ENCODE measurements at places on chromosomes 4 and X. TPM values are rescaled to one million over a fixed set of nuclear protein-coding genes. Genes with fewer than 3 reads are reported as not detected.
A peak's percentile ranks its signal among the peaks of the same experiment; 100 is the strongest.

DNA sequence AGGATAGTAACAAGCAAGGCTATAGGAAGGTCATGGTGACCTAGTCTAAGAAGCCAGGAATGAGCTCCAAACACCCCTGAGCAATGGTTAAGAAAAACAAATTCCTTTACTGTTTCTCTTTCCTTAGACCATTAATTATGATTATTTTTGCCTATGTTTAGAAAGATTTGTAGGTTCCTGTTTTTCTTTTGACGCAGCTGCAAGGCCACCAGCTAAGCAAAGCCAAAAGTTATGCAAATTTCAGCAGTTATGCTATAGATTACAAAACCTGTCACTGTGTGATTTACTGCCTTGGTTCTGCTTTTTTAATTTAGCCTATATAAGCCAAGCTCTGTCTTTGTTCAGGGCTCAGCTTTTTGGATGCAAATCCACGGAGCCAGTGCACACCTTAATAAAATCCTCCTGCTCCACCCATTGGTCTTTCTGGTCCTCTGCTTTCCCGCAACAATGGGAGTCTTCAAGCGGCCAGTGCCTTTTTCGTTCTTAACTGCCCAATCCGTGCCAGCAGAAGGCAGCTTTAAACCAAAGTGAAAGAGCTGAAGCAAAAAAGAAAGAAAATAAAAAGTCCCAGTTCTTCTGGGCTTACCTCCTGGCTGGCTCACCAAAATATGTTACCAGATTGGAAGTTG is 1.4 kb upstream of the CEP135 start:
- no peak for DNase-seq

GRCh38 chr4:129903861-129904260 is 807.9 kb downstream of the C4orf33 start:
- DNase-seq: no peak

GRCh38 chrX:120462370-120462769 is 6.7 kb downstream of the LAMP2 start:
- DNase-seq: no peak

UGT2B15 gene
- polyA plus RNA-seq: not detected

GRCh38 chr4:71404049-71404448 is 65.2 kb downstream of the SLC4A4 start:
- no peak for DNase-seq

DNA sequence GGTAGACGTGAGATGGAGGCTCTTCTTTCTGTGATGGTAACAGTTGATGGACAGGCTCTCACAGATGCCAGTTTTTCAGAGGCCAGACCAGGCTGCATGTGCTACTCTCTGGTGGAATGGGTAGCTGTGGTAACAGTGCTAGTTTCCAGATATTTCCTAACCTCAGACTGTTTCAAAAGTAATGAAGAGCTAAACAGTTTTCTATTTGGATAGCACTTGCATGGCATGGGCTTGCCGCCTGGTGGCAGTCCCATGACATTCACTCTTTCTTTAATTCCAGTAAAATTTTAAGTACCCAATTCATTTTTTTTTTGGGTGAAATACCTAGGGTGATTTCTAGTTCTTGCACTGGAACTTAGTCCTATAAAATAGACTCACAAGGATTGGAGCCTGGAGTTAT is 220.2 kb upstream of the MAD2L1 start:
- no peak for DNase-seq

- no peak for DNase-seq
Observed at GRCh38 chr4:7607156-7607910, 172.6 kb upstream of the PSAPL1 start.

- DNase-seq: no peak
Observed at GRCh38 chrX:48802905-48803200, 986 bp downstream of the HDAC6 start.

AKAP14 gene
- not detected for polyA plus RNA-seq

- DNase-seq: no peak
Observed at GRCh38 chr4:10506077-10506476, 48.9 kb upstream of the ZNF518B start.

CNGA2 gene
- polyA plus RNA-seq: not detected

DNA sequence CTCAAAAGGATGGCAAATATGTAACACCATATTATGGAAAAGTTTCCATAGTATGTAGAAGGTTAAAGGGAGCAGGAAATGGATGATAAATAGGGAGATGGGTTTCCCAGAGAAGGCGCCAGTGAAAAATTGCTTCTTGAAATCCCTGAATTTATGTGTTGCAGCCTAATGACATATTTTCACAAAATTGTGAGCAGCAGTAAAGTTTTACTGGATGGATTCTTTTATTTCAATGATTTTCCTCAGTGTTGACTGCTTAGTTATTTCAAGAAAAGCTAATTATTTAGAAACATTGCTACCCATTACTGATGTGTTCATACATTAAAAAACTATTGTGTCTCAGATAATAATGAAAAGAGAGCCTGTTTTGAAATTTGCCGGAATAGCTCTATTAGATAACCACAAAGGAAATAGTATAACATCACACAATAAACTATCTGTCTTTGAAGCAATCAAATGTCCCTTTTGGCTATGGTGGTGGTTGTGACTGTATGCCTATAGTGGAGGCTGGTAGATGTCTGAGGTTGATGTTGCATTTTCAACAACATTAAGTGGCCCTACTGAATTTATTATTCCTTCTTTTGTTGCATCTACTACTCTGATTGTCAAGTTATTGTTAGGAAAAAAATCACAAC is 169.9 kb upstream of the HAND2 start:
- DNase-seq: no peak

- DNase-seq: no peak
Observed at GRCh38 chrX:21678048-21678612, 20.0 kb upstream of the KLHL34 start.

DNA sequence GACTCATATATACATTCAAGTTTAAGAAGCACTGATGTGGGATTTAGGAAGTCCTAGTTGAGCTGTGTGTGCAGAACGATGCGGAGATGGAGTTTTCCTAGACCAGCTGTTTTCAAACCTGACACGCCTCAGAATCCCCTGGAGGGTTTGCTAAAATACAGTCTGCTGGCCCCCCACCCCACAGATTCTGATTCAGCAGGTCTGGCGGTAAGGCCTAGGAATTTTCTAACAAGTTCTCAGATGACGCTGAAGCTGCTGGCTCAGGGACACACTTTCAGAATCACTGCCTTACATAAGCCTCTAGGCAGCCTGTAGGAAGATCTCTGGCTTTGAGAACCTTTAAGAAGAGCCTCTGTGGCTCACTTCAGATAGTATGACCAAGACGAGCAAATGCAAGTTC is 73.1 kb downstream of the PHEX start:
- peak; percentile 66 for DNase-seq

DNA sequence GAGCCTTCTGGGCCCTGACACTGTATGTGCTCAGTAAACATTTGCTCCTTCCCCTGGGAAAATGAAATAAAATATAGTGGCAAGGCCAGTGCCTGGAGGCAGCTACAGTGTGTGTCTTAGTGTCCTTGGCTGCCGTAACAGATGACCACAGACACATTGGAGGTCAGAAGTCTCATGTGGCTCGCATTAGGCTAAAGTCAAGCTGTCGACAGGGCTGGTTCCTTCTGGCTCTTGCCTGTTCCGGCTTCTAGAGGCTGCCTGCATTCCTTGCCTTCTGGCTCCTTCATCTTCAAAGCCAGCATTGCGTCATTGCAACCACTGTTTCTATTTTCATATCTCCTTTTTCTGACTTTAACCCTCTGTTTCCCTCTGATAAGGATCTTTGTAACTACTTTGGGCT is 83.6 kb upstream of the STX18 start:
- no peak for DNase-seq

DNA sequence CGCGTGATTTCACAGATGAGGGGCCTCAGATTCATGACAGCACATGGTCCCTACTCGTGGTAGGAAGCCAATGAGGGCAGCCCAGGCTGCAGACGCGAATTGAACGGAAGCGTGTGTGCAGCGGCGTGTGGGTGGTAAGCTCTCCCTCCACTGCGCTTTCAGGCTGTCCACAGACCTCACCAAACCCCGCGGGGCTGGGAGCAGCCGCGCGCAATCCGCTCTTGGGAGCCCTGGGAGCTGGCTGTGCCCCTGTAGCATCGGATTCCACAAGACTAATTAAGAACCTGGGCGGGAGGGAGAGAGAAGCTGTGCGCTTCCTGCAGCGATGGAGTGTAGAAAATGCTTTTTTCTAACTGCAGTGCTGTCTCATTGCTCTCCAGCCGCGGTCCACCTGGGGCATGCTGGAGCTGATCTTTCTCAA is 134.9 kb downstream of the STOX2 start:
- DNase-seq: no peak

- DNase-seq: no peak
Observed at GRCh38 chr4:83331956-83332355, 2.7 kb downstream of the HPSE start.
